ENCODE measurements at places on chromosomes 13 and 19.

- no peak for DNase-seq
Observed at GRCh38 chr19:14516048-14516534, 2.1 kb downstream of the DNAJB1 start.

DNA sequence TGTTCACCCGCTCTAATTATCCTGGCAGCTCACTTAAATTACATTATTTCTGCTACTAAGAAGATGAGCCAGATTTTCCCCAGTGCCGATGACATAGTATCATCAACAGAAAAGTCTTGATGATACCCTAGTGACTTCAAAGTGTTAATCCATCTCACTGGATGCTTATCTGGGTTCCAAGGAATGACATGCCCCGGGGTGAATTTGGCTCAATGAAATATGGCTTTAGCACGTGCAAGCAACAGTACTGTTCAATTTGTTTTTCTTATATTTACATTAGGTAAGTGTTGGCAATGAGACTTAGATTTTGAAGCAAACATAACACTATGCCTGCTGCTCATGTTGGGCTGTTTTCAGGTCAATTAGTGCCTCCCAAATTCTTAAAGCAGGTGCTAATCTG lies 548.2 kb upstream of the SLITRK1 start:
- no peak for DNase-seq

- no peak for DNase-seq
Observed at GRCh38 chr19:3269916-3270671, 45.6 kb downstream of the CELF5 start.

DNA sequence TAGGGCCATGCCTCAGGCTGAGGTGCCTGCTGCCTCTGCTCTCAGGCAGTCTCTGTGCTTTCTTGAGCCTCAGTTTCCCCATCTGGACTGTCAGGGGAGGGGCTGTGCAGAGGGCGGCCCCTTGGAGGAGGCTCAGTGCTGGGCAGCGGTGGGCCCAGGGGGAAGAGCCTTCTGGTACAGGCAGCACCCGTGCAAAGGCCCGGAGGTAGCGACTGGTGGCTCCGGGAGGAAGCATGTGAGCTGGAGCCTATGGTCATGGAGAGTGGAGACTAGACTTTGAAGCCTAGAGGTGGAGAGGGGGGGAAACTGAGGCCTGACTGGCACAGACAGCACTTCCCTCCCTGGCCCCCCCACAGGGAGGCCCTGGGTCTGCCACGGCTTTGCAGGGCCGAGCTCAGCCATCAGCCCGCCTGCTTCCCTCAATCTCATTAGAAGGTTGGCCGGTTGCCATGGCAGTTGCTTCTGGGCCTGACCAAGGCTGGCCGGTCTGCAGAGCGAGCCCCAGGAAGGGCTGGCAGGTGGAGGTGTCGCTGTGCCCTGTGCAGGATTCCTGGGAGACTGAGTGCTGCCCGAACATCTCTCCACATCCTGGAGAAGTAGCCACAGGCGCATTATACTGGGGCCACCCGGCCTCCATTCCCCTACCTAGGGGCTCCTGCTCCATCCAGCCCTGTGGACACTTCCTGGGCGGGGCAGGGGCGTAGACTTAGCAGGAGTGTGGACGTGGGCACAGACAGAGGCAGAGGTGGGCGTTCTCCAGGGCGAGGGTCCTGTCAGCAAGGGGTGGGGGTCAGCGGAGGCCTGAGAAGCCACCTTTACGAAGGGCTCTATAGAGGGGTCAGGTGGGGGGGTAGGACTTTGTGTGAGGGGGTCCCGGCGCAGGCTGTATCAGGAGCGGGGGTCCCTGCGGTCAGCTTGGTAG lies 53.2 kb downstream of the CRTC1 start:
- no peak for DNase-seq

DNA sequence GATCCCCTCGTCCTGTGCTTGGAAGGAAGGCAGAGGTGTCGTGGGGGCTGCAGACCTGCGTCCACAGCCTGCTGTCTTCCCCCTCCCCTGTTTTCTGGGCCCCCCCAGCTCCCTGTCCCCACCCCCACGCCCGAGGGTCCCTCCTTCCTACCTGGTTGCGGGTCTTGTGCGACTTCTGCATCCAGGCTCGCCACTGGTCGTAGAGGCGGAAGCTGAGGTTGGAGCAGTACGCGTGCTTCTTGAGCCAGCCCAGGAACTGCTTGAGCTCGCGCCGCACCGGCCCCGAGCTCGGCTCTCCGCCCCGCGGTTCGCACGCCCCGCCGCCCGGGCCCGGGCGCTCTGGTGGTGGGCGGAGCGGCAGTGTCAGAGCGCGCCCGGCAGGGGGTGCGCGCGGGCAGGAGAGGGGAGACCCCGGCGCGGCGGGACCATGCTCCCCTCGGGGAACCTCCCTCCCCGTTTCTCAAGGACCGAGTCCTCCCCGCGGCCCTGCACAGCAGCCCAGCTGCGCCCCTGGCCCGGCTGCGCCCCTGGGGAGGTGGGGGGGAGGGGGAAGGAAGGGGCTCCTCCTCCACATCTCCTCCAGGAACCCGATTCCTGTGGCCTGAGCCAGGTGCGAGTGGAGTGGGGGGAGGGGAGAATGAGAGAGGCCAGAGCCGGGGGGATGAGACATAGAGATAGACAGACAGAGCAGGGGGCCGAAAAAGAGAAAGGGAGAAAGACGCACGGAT lies 5.7 kb downstream of the REX1BD start:
- peak; percentile 96 for DNase-seq

DNA sequence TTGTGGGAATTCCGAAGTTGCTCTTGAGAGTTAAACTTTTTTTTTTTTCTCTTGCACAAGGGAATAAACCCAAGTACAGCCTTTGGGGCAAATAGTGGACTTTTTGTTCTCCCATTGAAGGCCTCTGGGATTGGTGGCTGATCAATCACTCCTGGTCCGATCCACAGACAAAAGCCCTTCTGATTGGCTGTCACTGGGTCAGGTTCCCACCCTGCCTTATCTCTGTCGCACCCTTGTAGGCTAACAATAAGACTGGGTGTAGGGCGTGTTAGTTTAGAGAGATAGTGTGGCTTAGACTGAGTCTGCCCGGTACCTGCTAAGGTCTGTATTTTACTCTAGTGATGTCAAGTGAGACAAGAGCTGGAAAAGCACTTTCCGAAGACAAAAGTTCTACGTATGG lies 380.8 kb downstream of the NDFIP2 start:
- DNase-seq = no peak

DNA sequence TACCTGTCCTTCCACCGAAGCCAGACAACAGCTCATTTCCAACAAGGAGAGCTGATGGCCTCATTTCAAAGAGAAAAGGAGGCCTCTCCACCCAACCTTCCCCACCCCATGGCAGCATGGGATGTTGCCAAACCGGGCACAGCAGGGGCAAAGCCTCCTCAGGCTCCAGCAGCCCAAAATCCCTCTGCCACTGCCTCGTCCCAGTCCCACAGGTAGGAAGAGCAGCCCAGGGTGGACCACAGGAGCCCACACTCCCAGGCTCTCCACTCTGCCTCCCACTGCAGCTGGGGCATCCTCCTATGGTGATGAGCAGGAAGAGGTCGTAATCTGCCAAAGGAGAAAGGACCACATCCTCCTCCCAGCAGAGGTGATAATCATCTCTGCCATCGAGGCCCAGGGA lies 50.9 kb downstream of the PEPD start:
- no peak for DNase-seq

DNA sequence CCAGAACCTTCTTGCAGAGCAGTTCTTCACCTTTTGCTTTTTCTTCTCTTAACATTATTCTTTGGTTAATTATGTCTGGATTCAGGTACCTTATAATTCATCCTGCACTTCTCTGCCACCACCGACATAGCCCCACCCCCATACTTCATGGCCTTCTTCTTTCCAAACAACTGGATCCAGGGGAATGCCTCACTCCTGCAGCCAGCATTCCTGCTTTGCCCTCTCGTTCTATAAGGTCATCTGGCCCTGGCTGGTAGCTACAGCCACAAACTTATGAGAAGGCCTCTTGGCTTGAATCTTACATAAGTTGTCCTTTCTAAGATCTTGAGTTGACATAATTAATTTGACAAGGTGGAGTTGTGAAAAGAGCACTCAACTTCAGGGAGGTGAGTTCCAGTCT lies 84.1 kb upstream of the FRY start:
- no peak for DNase-seq

- DNase-seq = no peak
Observed at GRCh38 chr13:103640606-103641005, 574.4 kb upstream of the SLC10A2 start.

GRCh38 chr13:110106726-110107125 lies 200.2 kb downstream of the COL4A1 start:
- no peak for DNase-seq

Data from GM20000 (cell line).